ENCODE measurements at places on chromosomes 6 and 20. TPM values are rescaled to one million over a fixed set of nuclear protein-coding genes. Genes with fewer than 3 reads are reported as not detected.

CTCFL gene
- polyA plus RNA-seq = not detected

ZC3H12D gene
- polyA plus RNA-seq = 1.8 TPM

TTBK1 gene
- polyA plus RNA-seq = not detected

PDYN gene
- not detected for polyA plus RNA-seq

IL20RA gene
- polyA plus RNA-seq = not detected

MAP1LC3A gene
- polyA plus RNA-seq = 1.1 TPM

MAD2L1BP gene
- polyA plus RNA-seq = 29.1 TPM

- DNase-seq = no peak
These were observed 253.1 kb downstream of the SLC24A3 start for GRCh38 chr20:19465536-19465935.

DNA sequence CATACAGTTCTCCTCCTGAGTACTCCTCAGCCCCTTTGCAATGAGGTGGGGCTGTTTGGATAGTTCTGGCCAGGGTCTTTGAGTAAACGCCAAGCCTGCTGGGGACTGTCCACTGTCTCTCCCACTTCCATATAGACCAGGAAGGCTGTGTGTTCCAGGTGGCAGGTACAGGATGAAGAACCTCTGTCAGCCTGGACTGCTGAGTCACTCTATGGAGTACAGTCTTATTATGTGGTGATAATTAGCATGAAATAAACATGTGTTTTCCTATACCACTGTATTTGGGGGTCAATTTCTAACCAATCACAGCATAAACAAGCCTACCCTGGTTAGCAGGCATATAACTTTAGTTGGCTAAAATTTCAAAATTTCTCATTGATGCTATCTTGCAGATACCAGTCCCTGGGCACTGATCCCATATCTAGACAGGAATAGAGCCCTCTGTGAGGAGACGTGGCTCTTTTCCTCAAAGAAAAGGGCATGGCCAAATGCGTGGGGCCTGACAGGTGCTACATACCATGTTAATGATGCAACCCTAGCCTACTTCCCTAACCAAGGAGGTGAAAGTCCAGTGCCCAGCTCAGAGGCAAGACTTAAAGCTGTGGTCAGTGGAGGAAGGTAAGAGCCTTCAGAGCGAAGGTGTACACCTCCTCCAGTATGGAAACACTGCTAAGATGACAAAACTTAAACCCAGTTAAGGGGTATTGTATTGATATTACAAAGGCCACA lies 4.5 kb upstream of the ALDH8A1 start:
- no peak for DNase-seq

DNA sequence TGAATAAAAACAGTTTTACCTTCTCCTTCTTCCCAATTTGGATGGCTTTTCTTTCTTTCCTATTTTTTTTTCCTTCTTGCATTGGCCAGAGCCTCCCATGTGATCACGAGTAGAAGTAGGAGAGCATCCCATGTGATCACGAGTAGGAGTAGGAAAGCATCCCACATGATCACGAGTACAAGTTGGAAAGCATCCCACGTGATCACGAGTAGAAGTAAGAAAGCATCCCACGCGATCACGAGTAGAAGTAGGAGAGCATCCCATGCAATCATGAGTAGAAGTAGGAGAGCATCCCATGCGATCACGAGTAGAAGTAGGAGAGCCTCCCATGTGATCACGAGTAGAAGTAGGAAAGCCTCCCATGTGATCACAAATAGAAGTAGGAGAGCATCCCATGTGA lies 218.6 kb downstream of the DLL1 start:
- no peak for DNase-seq

DNA sequence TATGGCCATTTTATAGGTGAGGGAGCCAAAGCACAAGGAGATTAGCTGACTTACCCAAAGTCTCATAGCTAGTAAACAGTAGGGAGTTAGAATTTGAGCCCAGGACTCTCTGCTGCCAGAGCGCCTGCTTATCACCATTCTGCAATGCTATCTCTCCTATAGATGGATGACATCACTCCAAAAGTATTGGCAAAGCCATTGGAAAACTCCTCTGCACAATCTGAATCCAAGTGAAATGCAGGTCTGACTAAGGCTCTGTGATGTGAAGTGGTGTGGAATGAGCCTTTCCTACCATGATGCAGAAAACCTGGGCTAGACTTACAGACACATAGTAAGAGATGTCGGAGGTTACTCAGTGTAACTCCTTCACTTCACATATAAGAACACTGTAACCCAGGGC lies 106.3 kb downstream of the GRM1 start:
- DNase-seq = no peak

DNA sequence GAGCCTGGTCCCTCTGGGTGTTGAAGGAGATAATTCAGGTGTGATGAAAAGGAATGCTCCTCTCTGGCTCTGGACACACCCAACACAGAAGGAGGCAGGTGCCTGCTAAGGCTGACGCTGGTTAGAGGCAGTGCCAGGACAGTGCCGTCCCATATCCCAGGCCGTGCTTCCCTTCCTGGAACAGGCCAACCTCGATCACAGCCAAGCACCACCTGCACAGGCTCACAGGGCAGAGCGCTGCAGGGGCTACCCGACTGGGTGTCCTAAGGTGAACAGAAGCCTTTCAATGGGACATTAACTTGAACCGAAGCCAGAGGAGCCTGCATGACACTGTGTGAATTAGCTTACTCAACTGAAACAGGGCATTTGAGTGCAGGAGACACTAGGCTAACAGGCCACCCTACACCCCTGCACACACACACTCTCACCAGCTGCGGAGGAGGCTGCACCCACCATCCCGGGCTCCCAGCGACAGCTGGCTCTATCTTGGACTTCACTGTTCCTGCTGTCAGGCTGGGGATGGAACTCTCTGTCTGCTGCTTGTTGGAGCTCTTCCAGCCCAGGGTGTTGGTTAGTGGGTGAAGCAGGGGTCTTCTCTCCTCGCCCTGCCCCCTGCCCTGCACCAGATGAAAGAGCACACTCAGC lies 347.2 kb downstream of the TAF4 start:
- DNase-seq = no peak

GRCh38 chr20:8661229-8661952 lies 407.5 kb upstream of the PLCB4 start:
- no peak for DNase-seq

- DNase-seq = no peak
These were observed 103.1 kb upstream of the NAA20 start for GRCh38 chr20:19913927-19914614.

GRCh38 chr6:13397359-13398068 lies 69.2 kb upstream of the TBC1D7 start:
- DNase-seq = no peak
